ENCODE measurements at places on chromosomes 7 and 10. TPM values are rescaled to one million over a fixed set of nuclear protein-coding genes. Genes with fewer than 3 reads are reported as not detected.

Gene FAM25C
- total RNA-seq: not detected

Gene RP9
- 22.1 TPM for total RNA-seq

DNA sequence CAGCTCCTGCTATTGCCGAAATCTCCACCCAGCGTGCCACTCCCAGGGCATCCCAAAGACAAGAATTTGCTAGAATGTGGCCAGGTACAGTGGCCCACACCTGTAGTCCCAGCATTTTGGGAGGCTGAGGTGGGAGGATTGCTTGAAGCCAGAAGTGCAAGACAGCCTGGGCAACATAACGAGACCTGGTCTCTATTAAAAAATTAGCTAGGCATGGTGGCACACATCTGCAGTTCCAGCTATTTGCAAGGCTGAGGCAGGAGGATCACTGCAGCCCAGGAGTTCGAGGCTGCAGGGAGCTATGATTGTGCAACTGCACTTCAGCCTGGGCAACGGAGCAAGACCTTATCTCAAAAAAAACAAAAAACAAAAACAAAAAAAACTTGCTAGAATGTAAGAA lies 73.3 kb upstream of the LYZL2 start:
- no peak for DNase-seq

DNA sequence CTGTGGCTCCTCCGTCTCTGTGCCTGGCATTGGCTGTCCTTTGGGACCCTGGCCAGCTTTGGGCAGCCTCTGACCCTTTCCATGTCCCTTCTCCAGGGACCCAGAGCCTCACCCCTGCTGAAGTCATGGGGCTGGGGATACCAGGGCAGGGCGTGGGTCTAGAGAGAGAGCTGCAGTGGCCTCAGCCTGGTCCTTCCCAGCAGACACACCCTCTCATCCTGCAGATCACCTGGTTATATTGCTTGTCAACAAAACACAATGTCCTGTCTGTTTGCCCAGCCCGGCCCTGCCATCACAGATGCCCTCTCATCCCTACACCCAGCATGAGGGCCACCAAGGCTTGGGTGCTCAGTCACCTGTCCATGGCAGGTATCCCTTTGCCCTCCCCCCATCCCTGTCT lies 1.8 kb downstream of the MUC17 start:
- DNase-seq: no peak

Measured in Panc1 (cell line).